ENCODE measurements at places on chromosomes 3 and 15.

DNA sequence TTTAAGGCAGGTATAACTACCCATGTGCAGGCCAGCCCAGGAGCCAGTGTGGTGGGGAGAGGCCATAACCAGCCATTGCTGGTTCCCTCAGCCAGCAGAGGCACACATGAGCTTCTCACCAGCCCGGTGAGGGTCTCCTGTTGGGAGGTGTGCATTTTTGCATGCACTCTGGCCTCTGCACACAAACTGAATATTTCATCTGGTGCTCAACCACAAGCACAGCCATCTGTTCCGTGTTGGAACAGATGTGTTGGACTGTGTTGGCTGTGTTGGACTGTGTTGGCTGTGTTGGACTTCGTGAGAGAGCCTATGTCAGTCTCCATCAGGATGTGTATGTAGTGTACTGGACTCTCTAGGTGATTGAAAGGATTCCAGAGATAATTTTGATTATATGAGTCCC is 67.2 kb downstream of the RPL39L start:
- no peak for DNase-seq

- no peak for DNase-seq
Observed at GRCh38 chr3:158249183-158249582, 139.3 kb downstream of the RSRC1 start.

DNA sequence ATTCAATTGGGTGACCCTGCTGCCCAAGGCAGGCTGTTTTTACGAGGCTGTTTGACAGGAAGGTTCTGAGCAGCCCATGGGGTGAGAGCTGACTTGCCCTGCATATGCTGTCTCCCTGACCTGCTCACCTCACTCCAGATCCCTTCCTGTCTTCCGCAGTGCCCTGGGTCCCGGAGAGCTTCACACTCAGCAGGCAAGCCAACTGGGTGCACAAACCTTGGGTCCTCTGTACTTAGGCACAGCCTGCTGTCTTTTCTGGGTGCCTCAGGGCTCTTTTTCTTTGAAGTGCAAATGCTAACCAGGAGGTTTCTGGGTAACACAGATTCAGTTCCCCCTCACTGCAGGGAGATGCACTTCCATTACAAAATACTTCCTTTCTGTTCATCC is 32.8 kb downstream of the ZXDC start:
- DNase-seq, result no peak

GRCh38 chr3:193029800-193030199 is 112.1 kb upstream of the MB21D2 start:
- DNase-seq, result no peak

DNA sequence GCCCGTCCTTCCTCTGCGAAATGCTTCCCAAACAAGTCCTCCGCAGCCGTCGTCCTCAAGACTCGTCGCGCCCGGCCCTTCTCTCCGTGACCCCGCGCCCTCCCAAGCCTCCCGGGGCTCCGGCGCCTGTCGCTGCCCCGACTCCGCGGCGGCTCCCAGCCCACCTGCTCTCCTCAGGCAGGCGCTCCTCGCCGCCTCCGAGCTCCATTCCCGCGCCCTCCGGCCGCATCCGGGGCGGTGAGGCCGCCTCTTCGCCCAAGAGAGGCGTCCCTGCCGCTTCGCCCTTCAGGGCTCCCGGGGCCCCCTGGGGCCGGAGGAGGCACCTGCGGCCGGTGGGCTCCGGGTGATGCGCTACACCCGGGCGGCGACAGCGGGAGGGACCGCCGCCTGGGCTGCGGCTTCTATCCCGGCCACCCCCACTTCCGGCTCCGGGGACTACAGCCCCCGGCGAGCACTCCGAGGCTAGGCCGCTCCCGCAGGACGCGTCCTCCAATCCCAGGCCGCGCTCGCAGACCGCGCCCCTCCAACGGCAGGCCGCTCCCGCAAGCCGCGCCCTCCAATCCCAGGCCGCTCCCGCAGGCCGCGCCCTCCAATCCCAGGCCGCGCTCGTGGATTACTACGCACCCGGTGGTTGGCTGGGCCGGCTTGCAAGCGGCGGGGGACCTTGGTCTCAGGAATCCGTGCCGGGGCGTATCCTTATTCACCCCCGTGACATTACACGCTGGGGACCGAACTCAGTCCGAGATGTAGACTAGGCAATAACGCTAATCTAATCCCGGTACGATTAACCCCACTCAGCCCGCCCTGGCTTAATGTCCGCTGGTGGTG is at the start of gene RUBCN:
RUBCN (minus strand) TSS at position 414 of the 828 bp plus-strand sequence; CDS start at position 229, 185 bp downstream.
- DNase-seq, result peak; percentile 93

GRCh38 chr3:157412323-157412855 is 24.3 kb upstream of the PTX3 start:
- DNase-seq, result no peak

GRCh38 chr3:176526225-176526624 is 671.1 kb downstream of the TBL1XR1 start:
- DNase-seq, result no peak

- DNase-seq, result no peak
Observed at GRCh38 chr3:9266716-9267115, 17.3 kb upstream of the SRGAP3 start.

- DNase-seq, result no peak
Observed at GRCh38 chr3:63338351-63338750, 60.2 kb downstream of the SYNPR start.

DNA sequence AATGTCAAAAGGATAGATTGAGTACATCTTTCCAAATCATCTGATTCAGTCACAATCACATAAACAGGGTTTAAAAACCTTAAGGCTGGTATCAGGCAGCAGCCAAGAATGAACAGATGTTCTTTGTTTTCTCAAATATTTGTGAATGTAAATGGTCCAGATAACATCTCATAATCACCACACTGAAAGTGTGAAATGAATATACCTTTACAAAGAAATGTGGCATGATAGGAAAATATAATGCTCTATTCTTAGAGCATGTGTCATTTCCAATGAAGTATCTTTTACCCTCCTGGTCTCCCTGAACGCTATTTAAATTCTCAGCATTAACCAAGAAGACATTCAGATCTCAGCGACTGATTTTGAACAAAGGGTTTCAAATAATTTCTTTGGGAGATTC is 8.8 kb upstream of the ACTC1 start:
- no peak for DNase-seq

GRCh38 chr3:37489355-37489754 is 315.0 kb upstream of the LRRFIP2 start:
- DNase-seq, result no peak

DNA sequence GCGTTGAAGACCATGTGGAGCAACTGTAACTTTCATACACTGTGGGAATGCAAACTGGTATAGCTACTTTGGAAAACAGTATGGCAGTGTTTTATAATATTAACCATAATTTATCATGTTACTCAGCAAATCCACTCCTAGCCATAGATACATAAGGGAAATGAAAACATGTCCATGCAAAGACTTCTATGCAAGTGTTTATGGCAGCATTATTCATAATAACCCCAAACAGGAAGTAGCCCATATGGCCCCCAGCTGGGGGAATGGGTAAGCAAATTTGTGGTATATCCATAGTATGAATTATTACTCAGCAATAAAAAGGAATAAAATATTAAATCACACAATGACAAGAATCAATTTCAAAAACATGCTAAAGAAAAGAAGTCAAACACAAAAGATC is 23.0 kb upstream of the GATA2 start:
- no peak for DNase-seq

- DNase-seq, result no peak
Observed at GRCh38 chr3:40143283-40144090, 166.0 kb upstream of the EIF1B start.

GRCh38 chr3:197253238-197253947 is 45.0 kb downstream of the DLG1 start:
- no peak for DNase-seq

DNA sequence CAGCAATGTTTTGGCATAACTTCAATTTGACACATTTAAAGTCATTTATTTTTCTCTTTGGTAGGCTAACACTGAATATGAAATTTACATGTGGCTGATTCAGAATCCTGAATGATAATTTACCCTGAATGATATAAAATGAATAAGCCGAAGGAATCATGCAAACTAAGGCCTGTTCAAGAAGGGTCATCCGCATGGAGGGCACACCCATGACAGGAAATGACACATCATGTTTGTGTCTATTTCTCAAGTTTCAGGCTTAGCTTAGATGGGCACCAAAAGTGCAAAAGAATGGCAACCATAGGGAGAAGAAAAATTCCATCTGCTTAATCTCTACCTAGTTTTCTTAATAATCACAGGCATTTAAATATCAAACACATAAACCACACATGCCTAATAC is 141.5 kb downstream of the DUT start:
- DNase-seq, result no peak

DNA sequence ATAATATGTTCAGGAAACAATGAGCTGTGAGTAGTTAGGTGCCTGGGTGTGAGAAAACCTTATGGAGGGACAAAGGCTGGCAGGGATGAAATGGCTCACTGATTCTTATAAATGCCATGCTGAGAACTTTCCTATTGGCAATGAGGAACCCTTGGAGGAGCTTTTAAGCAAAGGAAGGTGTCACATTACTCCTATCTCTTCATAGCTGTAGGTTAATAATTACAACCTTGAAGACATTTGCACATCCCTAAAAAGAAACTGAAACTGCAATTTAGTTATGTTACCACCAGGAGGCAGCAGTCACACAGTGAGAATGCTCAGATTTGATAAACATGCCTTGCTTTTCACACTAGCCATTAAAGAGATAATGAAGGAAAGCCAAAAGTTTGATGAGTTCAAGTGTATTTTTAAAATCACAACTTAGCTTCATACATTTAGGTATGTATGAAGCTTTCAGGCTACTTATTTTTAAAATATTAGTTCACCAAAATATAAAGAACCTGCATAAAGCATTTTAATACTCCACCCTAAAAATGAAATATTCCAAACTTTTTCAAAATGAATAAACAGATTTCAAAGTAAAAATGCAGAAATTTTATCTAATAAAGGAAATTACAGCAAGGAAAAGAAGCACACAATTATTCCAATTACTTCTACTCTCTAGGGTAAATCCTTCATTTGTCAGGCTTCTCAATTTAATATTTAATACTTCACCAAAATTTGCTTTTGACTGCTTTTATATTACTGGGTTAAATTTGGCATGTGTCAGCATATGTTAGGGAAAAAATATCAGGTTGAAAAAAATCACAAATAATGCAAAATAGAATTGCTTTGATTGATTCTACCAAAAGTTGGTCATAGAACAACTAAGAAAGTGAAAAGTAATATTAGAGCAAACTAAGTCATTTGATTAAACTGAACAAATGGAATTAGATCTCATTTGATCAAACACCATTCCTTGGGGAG is 136.9 kb upstream of the SLC2A2 start:
- DNase-seq, result no peak

- DNase-seq, result no peak
Observed at GRCh38 chr3:71201939-71202338, 381.6 kb downstream of the FOXP1 start.

- DNase-seq, result no peak
Observed at GRCh38 chr3:94179059-94179458, 116.2 kb downstream of the NSUN3 start.

- DNase-seq, result no peak
Observed at GRCh38 chr15:40486066-40486770, 15.4 kb downstream of the CHST14 start.

GRCh38 chr3:187929112-187929816 is 184.0 kb upstream of the BCL6 start:
- DNase-seq, result no peak

- no peak for DNase-seq
Observed at GRCh38 chr3:152243301-152243711, 25.4 kb upstream of the MBNL1 start.

GRCh38 chr15:74950078-74950908 is 6.3 kb downstream of the RPP25 start:
- DNase-seq, result peak; percentile 70

- peak; percentile 57 for DNase-seq
Observed at GRCh38 chr15:93179072-93179471, 90.1 kb upstream of the RGMA start.

DNA sequence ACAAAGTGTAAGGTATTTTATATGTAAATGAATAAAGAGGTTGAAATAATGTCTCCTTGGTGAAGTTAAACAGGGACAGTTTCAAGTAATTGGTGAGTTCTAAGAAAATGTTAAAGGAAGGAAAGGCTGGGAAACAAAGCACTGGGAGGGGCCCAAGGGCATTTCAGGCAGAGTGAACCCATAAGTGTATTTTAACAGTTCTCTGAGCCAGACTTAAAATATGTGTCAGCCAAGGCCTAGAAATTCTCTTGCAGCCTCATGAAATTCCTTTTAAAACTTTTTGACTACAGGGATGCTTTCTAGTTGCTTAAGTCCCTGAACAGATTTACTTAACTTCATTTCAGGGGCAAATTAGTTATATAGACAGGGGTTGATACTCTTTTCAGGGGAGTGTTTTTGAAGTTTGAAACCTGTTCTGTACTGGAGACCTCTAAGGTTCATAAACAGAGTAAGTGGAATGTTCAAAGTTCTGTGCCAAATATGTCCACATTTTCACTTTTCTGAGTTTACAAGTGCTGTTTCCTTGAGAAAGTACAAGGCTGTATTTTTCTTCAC is 77.6 kb downstream of the GALK2 start:
- no peak for DNase-seq

- no peak for DNase-seq
Observed at GRCh38 chr3:50617911-50618481, 1.0 kb downstream of the MAPKAPK3 start.

- no peak for DNase-seq
Observed at GRCh38 chr3:97838393-97838792, 16.6 kb downstream of the CRYBG3 start.

GRCh38 chr15:56295433-56295832 is 51.8 kb upstream of the RFX7 start:
- DNase-seq, result no peak

All from CD4-positive, alpha-beta T cell treated with Interferon gamma for 1 hour (primary cell).